Activated T-helper 17 cell treated with anti-CD3 and anti-CD28 coated beads, Interleukin-2, amount 50 U/mL, for 72 hours (primary cell): ENCODE measurements at places on chromosomes 12 and 14. TPM values are rescaled to one million over a fixed set of nuclear protein-coding genes. Genes with fewer than 3 reads are reported as not detected.

The GYS2 gene
- not detected for total RNA-seq

The MMP19 gene
- total RNA-seq, result not detected

The MIPOL1 gene
- 0.67 TPM for total RNA-seq

The TC2N gene
- total RNA-seq, result 39.2 TPM

The PRKD1 gene
- not detected for total RNA-seq

The PTPRQ gene
- not detected for total RNA-seq

The GSC gene
- total RNA-seq, result not detected

The CSRP2 gene
- 3.1 TPM for total RNA-seq

The CLEC2D gene
- total RNA-seq, result 146 TPM

The KRT78 gene
- not detected for total RNA-seq

- no peak overlapping the region for H3K4me3 ChIP-seq
- no peaks in the 10 kb centered on the region for H3K27me3 ChIP-seq
- H3K36me3 ChIP-seq, result no peaks in the 10 kb centered on the region
- ATAC-seq, result no peak
- no peaks in the 10 kb centered on the region for H3K4me1 ChIP-seq
- H3K27ac ChIP-seq, result no peak overlapping the region
Observed at GRCh38 chr14:76984297-76984696, 44.2 kb downstream of the IRF2BPL start.

- H3K27ac ChIP-seq, result no peak overlapping the region
- ATAC-seq, result no peak
- H3K4me3 ChIP-seq, result no peak overlapping the region
- H3K4me1 ChIP-seq, result no peaks in the 10 kb centered on the region
- no peaks in the 10 kb centered on the region for H3K27me3 ChIP-seq
Observed at GRCh38 chr12:106878804-106879203, 76.9 kb upstream of the TMEM263 start.

DNA sequence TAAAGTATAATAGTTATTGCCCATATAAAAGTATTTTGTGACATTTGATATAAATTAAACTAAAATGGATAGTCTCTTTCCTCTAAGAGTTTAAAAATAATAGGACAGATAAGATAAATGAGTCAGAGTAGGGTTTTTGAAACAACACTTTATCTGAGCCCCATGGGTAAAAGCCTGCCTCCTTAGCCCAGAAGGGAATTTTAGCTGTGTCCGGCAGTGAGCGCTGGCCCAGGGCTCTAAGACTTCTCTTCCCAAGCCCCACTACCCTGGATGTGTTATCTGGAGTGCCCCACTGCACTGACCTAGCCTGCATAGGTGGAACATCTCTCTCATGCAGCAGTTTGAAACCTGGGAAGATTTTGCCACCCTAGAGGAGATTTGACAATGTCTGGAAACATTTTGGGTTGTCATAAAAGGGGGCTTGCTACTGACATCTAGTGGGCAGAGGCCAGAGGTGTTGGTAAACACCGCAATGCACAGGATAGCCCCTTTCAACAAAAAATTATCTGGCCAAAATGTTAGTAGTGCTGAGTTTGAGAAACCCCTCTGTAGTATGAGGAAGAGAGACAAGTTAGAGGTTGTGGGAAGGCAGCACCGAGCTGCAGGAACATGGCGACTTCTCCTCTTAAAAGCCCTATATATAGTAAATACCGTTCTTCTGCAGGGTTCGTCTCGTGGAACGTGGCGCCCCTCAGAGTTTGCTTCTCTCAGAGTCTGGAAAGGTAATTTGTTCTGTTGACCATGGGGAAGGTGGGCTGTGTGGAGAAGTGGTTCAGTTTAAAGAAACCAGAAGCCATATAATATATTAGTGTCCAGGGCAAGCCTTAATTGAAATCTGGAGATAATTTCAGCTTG lies 29.3 kb upstream of the ATF1 start:
- no peaks in the 10 kb centered on the region for H3K4me1 ChIP-seq
- no peak overlapping the region for H3K27ac ChIP-seq

- no peak overlapping the region for H3K4me3 ChIP-seq
- peaks cover 7% of the 10 kb centered on the region for H3K36me3 ChIP-seq
Observed at GRCh38 chr12:22447223-22447622, 97.1 kb downstream of the C2CD5 start.

GRCh38 chr12:6773590-6774351 lies 1.5 kb downstream of the LAG3 start:
- peak; percentile 23 for ATAC-seq
- H3K27me3 ChIP-seq, result peaks cover 19% of the 10 kb centered on the region
- peak overlapping the region; percentile 89 for H3K27ac ChIP-seq
- H3K4me1 ChIP-seq, result peaks cover 59% of the 10 kb centered on the region

- no peak for ATAC-seq
- no peak overlapping the region for H3K4me3 ChIP-seq
- peak overlapping the region; percentile 78 for H3K27ac ChIP-seq
Observed at GRCh38 chr12:53071591-53072551, 7.3 kb downstream of the SPRYD3 start.

GRCh38 chr14:94157197-94157596 lies 16.9 kb upstream of the PPP4R4 start:
- H3K4me3 ChIP-seq, result peak overlapping the region; percentile 43
- H3K27me3 ChIP-seq, result no peaks in the 10 kb centered on the region
- ATAC-seq, result peak; percentile 70
- no peaks in the 10 kb centered on the region for H3K36me3 ChIP-seq

- ATAC-seq, result peak; percentile 90
- H3K4me1 ChIP-seq, result peaks cover 10% of the 10 kb centered on the region
Observed at GRCh38 chr12:113903381-113903863, 62.7 kb downstream of the RBM19 start.

DNA sequence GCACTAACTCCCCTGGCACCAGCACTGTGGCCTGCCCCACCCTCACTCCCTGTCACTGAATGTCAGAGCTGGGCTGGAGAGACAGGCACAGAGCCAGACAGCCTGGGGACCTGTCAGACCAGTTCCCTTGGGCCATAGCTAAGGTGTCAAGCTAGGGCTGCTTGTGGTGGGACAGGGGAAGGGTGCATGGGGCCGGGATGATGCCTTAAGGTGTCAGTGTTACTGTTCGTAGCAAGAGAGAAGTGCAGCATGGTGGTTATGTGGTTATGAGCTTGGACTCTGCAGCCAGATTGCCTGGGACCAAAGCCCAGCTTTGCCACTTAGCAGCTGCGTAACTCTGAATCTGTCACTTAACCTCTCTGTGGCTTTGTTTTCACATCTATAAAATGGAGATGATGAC lies 3.8 kb downstream of the RAPGEF3 start:
- peak; percentile 10 for ATAC-seq
- peak overlapping the region; percentile 73 for H3K4me3 ChIP-seq
- peaks cover 38% of the 10 kb centered on the region for H3K4me1 ChIP-seq

GRCh38 chr12:122614839-122615238 lies 87.8 kb downstream of the KNTC1 start:
- ATAC-seq, result no peak
- H3K36me3 ChIP-seq, result peaks cover 100% of the 10 kb centered on the region
- H3K4me1 ChIP-seq, result no peaks in the 10 kb centered on the region
- H3K27ac ChIP-seq, result no peak overlapping the region

DNA sequence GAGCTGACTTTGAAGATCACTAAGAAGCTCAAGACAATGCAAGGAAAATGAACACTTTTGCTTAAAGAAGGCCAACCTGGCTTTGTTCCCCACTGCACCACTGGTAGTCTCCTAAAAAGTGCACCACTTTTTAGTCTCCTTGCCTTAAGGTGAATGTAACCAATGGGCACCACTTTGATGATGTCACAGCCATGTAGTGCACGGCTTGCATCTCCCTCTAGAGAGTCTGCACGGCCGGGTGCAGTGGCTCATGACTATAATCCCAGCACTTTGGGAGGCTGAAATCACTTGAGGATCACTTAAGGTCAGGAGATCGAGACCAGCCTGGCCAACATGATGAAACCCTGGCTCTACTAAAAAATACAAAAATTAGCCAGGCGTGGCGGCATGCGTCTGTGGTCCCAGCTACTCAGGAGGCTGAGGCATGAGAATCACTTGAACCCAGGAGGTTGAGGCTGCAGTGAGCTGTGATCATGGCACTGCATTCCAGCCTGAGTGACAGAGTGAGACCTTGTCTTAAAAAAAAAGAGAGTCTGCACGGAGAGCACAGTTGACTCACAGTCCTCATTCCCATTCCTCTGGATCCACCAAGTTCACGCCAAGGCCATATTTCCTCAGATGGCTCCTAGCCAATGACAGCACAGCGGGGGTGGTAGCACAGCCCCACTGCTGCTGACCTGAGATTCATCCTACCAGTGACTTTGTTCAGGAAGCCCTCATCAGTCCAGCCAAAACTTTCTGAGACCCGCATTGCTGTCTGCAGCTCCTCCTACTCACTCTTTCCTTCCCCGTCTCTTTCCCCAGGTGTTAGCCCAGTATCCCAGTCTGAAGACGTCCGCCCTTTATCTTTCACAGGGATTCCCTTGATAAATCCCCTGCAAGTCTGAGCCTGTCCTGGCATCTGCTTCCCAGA lies 16.5 kb upstream of the IFT81 start:
- no peak overlapping the region for H3K27ac ChIP-seq
- H3K36me3 ChIP-seq, result no peaks in the 10 kb centered on the region
- no peaks in the 10 kb centered on the region for H3K4me1 ChIP-seq

DNA sequence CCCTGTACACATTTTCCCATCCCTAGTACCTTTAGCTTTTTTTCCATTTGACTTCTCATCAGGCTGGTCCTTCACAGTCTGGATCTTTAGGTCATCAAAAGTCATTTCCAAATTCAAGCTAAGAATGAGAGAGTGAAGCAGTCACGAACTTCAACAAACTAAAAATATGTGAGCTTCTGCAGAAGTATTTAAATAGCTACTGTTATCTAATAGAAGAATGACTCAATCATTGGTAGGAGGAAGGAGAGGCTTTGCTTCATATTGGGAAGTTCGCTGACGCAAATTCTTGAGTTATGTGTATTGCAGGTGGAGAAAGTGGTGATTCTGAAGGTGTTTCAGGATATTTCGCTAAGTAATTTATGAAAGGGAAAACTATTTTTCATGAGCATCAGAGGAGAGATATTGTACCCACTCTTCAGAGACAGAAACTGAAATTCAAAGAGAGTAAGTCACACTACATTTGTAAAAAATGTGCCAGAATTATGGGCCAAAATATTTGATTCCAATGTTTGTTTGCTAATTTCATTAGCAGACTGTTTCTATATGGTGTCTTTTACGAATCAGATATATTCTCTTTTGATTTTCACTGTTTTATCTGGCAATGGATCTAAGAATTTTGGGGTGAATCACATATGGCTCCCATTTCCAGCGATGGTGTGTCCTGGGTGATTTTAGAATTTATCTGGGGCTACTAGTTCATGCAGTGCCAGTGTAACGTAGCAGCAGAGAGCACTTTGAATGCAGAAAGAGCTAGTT lies at the start of gene OLR1:
Gene OLR1 (minus strand): TSS at position 160 of the 756 bp plus-strand sequence. CDS start 55 bp downstream, at position 105.
- H3K27me3 ChIP-seq, result peaks cover 17% of the 10 kb centered on the region
- H3K4me1 ChIP-seq, result no peaks in the 10 kb centered on the region
- no peaks in the 10 kb centered on the region for H3K36me3 ChIP-seq
- H3K4me3 ChIP-seq, result no peak within 1 kb of the TSS
- ATAC-seq, result no peak

GRCh38 chr14:76323331-76324050 lies 52.4 kb upstream of the ESRRB start:
- H3K27ac ChIP-seq, result no peak overlapping the region
- ATAC-seq, result no peak
- no peaks in the 10 kb centered on the region for H3K36me3 ChIP-seq
- H3K4me1 ChIP-seq, result no peaks in the 10 kb centered on the region

- peak overlapping the region; percentile 92 for H3K4me3 ChIP-seq
- peak overlapping the region; percentile 66 for H3K27ac ChIP-seq
- peaks cover 4% of the 10 kb centered on the region for H3K27me3 ChIP-seq
- peak; percentile 53 for ATAC-seq
- H3K4me1 ChIP-seq, result peaks cover 15% of the 10 kb centered on the region
Observed at GRCh38 chr14:80954687-80955299, 628 bp upstream of the TSHR start.
